ENCODE measurements at places on chromosomes 5 and 9.

DNA sequence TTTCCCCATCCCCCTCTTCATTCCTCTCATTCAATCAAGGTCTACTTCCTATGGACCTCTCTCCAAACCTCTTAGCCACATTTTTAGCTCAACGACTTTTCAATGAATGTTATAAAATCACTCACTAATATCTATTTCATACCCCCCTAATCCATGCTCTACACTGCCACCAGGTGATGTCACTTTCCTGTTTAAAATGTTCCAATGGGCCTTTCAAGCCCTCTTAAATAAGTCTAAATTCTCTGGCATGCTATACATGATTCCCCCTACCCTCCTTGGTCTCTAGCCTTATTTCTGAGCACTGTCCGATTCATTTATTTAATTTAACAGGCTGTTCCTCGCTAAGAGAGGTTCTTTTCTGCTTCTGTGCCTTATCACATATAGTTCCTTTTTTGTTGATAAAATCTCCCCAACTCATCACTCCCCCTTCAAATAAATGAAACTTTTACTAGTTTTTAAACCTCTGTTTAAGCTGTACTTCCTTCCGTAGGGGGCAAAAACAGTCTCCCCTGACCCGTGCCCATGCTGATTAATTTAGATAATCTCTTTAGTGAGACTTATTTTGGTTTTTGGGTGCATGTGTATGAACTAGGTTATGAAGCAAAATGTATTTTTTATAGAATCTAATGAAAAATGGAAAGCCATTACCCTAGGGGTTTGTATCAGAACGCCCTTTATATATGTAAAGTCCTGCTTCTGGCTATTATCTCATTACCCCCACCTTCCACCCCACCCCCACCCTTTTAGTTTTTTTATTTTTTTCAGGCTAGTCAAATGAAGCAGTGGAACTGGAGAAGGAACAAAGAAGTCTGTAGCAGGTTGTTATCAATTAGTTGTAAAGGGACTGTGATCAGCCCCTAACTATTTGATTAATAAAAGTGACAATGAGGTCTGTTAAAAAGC is 9.0 kb downstream of the ABHD17B start:
- DNase-seq = no peak

GRCh38 chr5:132829742-132830435 is 558 bp downstream of the SHROOM1 start:
- DNase-seq = peak; percentile 81

DNA sequence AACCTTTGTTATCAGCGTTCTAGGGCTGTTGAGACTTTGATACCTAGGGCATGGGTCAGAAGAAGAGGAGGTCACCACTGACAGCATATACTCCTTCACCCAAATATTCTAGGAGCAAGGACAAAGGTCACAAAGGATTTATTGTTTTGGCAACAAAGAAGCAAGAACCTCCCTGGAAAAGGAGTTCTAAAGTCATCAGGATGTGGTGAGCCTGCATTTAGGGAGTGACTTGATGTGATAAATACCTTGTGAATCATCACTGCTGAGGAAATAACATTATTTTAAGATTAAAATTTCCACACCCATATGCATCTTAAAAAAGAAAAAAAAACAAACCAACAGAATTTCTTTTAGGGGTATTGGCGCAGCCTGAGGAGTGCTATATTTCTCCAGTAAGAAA is 13.9 kb downstream of the IFNA1 start:
- no peak for DNase-seq

DNA sequence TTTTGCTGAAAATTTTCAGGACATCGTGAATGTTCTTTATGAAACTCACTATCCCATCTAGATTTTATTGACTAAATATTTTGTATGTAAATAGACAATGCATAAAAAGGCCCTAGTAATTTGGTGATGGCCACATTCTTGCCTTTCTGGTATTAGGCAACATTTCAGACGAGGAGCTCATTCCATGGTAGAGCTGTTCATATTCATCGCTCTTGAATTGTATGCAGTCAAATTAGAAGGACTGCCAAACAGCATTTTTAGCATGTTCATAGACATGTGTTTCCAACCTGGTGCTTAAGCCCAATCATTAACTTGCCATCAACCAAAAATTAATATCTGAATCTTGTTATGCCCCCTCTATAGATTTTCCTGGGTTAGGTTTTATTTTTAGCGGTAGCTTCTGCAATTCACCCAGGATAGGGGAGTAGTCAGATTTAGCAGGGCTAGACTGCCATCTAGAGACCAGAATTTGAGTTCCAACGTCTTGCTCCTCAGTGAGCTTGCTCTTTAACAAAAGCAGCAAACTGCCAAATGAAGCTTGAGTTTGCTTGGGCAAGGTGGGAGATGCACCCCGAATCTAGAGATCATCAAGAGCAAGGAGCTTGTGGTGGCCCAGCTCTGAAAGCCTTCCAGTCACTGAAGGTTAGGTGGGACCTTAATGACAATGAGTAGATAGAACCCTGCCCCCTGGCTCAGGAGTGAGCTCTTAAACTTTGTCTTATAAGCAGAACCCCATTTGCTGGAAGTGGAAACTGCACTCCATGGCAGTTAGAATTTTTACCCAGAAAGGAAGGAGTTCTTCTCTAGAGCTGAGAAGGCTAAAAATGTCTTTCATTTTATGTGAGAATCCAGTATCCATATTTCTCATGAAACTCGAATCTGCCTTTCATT is 456.2 kb downstream of the RASEF start:
- DNase-seq = no peak

- no peak for DNase-seq
These were observed 693.2 kb upstream of the FTMT start for GRCh38 chr5:121158451-121158850.

DNA sequence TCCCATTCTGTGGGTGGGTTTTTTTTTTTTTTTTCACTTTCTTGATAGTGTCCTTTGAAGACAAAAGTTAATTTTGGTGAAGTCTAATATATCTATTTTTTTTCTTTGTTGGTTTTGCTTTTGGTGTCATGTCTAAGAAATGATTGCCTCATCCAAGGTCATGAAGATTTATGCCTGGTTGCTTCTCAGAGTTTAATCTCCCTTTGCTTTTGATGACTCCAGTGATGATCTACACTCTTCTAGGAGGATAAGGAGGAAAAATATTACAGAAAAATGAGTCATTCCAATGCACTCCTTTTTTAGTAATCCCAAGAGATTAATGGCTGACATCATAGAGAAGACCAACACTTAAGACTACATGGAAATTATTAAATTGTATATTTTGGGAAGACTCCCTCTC is 79.7 kb upstream of the ICE1 start:
- DNase-seq = no peak

DNA sequence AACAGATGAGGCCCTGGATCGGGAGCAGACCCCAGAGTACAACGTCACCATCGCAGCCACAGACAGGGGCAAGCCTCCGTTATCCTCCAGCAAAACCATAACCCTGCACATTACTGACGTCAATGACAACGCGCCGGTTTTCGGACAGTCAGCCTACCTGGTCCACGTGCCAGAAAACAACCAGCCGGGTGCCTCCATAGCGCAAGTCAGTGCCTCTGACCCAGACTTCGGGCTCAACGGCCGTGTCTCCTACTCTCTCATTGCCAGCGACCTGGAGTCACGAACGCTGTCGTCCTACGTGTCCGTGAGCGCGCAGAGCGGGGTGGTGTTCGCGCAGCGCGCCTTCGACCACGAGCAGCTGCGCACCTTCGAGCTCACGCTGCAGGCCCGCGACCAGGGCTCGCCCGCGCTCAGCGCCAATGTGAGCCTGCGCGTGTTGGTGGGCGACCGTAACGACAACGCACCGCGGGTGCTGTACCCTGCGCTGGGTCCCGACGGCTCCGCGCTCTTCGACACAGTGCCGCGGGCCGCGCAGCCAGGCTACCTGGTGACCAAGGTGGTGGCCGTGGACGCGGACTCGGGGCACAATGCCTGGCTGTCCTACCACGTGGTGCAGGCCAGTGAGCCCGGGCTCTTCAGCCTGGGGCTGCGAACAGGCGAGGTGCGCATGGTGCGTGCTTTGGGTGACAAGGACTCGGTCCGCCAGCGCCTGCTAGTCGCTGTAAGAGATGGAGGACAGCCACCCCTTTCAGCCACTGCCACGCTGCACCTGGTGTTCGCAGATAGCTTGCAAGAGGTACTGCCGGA is 1.6 kb upstream of the PCDHGA11 start:
- no peak for DNase-seq

DNA sequence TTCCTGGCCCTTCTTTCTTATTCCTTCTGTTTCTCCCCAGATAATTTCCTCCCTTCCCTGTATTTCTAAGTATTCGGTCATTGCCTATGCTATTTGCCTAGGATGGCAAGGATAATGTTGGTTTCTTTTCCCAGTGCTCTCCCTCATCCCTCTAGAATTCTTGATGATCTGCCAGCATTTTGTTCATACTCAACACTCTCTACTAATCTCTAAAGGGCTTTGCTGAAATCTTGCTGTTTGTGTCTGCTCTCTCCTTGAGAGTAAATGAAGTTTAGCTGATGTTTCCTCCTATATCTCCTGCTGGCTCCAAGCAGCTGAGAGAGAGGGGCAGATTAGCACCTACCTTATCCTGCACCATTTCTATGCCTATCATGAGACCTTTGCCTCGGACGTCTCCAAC is 38.1 kb downstream of the AGXT2 start:
- no peak for DNase-seq

GRCh38 chr9:128045831-128046230 is 21.3 kb downstream of the NAIF1 start:
- DNase-seq = no peak

DNA sequence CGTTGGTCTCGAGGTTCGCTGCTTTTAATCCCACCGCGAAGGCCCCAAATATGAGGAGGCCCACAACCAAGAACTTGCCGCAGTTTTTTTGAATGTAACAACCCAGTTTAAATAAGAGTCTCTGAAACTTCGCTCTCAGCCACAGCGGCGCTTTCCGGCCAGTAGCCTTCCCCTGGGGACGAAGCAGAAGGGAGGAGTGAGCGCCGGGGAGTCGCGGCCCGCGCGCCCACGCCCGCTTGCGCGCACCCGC is 10.4 kb downstream of the PTCH1 start:
- peak; percentile 40 for DNase-seq

DNA sequence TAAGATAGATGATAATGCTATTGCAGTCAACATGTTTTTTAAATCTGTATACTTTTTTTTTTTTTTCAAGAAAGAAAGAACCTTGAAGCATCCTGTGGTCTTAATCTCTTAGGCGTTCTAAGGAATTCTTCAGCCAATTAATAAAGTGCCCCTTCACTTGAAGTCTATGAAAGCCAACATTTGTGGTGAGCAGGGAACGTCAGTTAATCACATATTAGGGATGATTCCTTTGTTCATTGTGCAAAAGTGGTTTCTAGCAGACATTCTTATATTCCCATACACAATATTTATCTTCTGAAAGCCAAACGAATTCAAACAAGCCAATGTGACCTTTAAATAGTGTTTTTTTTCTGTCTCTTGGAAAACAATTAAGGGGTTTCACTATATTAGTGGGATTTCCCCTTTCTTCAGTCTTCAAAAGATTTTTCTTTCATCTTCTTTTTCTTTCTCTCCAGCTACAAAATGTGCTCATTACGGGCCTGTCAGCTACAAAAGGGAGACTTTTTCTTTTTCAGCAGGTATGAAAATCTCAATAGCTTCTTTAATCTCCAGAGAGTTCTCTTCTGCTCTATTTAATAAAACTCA is 40.1 kb downstream of the TMEM167A start:
- DNase-seq = no peak

DNA sequence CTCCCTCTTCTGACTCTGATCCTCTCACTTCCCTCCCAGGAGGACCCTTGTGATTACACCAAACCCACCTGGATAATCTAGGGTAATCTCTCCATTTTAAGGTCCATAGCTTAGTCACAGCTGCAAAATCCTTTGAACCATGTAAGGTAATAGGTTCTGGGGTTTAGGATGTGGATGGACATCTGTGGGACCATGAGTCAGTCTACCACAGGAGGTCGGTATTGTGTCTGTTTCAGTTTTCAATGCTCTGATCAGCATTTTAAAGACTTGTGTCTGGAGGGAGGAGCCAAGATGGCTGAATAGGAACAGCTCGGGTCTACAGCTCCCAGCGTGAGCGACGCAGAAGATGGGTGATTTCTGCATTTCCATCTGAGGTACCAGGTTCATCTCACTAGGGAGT is 112.6 kb downstream of the CAVIN4 start:
- no peak for DNase-seq

DNA sequence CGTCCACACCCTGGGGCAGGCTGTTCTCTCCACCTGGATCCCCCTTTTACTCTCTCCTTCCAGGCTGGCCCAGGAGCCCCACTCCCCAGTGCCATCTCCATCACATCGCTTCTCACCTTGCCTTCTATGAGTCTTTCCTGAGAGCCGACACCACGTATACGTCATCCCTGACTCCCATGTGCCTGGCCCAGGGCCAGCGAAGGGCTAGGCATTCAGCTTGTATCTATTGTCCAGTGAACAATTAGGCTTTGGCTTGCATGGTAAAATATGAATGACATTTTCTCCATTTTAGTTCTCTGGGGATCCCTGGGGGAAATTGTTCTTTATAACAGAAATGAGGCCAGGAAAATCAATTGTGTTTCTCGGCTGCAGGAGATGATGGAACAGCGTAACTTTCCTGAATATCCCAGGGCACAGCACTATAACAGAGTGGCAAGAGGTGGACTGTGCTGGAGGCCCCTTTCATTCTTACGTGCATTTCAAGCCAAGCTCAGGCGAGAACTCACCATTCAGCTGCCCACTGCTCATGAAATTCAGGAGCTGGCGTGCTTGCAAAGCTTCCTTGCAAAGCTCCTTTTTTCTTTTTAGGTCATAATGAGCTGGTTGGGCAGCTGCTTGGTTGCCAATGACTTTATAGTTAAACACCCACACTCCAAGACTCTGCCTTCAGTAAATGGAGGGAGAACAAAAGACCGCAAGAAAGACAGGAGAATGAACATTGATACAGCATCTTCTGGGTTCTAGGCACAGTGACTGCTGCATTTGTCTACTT is 37.7 kb downstream of the NSG2 start:
- no peak for DNase-seq

DNA sequence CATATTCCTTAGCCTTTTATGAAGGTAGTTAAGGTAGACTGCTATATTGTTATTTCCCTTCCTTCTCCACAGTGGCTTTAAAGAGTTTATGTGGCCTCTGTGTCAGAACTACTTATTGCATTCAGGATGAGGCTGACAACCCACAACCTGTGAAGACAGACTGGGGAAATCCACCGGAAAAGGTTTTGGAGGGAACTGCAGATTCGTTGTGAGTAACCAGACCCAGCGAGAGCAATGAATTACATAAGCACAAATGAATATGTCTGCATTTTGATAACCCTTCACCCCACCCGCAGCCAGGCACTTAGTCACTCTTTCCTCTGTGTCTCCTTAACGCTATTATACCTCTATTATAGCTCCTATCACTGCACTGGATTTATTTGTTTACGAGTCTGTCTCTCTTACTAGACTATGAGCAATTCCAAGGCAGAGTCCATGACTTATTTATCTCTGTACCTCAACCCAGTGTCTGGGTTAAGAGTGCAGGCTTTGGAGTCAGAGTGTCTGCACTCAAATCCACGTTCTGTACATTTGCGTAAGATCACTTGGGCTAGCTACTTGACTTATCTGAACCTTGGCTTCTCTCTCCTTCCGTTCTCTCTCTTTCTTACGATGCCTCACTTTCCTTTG is 19.2 kb downstream of the KCTD16 start:
- DNase-seq = peak; percentile 74

DNA sequence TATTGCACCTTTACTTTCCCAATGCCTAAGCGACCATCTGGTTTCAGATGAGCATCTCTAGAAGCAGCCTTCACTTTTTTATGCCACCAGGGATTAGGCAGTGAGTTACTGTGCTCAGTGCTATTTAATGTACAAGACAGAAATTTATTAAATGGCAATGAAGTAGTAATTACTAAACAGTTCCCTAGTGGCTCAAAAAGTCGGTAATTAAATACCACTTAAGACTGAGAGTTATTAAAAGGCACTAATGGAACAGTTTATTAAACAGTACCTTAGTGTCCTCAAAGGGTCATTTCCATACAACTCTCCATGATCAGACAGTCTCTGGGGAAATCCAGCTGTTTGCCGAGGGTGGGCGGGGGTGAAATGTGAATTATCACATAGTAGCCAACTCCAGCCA is 42.3 kb downstream of the LHFPL2 start:
- DNase-seq = no peak
